ENCODE measurements at places on chromosomes 3 and 15.

- no peak for DNase-seq
Observed at GRCh38 chr3:197171481-197172067, 126.8 kb downstream of the DLG1 start.

DNA sequence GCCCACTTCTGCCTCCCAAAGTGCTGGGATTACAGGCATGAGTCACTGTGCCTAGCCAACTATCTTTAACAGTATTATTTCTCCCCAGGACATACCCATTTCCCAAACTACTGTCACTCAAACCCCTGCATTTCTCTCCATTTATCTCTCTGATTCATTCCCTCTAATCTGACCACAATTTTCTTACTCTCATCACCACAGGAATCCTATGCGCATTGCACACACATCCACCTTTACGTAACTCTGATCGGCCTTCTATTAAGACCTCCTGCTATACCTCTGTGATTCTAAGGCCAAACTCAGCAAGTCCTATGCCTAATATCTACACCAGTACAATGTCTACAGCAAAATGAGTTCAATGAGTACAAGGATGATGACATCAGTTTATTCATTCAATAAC, 235.0 kb downstream of the ULK4 start:
- no peak for DNase-seq

GRCh38 chr15:79178594-79178993, 88.0 kb upstream of the RASGRF1 start:
- DNase-seq: no peak

GRCh38 chr3:71102111-71102983, 481.2 kb downstream of the FOXP1 start:
- no peak for DNase-seq

DNA sequence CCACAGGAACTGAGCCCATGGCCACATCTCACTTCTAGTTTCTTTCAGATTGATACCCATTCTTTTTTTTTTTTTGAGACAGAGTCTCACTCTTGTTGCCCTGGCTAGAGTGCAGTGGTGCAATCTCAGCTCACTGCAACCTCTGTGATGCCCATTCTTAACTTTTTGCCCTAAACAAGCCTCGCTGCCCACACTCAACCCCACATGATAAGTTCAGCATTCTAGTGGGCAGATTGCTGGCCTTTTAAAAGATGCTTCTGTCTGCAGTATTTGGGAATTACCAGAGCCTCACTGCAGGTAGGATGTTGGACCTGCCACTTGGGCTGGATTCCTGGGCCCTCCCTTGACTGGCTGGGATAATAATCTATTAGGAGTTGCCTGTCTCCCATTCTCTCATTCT, 51.0 kb downstream of the TRANK1 start:
- no peak for DNase-seq

- DNase-seq: no peak
Observed at GRCh38 chr3:150370999-150371398, 37.1 kb upstream of the TSC22D2 start.

GRCh38 chr3:30464381-30464780, 142.0 kb upstream of the TGFBR2 start:
- DNase-seq: no peak

- DNase-seq: no peak
Observed at GRCh38 chr15:49720261-49720660, 99.4 kb downstream of the DTWD1 start.

- DNase-seq: no peak
Observed at GRCh38 chr15:90905306-90906180, 2.4 kb downstream of the MAN2A2 start.

DNA sequence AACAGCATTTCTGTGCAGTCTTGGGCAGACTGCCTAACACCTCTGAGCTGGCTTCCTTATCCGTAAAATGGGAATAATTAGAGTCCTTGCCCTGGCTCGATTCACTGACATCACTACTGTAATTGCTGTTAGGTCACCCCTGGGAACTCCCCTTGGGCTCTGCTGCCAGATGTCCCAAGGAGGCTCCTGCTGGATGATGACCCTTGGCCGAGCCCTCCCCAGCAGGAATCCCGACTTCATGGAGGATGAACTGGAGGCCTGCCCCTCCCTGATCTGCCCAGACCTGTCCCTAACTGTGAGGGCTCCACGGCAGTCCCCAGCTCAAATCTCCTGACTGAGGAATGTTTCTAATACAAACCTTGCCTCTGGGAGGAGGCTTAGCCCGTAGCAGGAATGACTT, 18.0 kb downstream of the ESYT3 start:
- no peak for DNase-seq

- DNase-seq: no peak
Observed at GRCh38 chr3:72324253-72324811, 523.9 kb downstream of the SHQ1 start.

GRCh38 chr15:95291898-95292472, 1038.5 kb upstream of the NR2F2 start:
- DNase-seq: no peak

- DNase-seq: no peak
Observed at GRCh38 chr15:60672400-60672799, 193.5 kb upstream of the ICE2 start.

GRCh38 chr3:152607179-152607578, 227.8 kb upstream of the P2RY1 start:
- DNase-seq: no peak

GRCh38 chr3:12303534-12303933, 14.7 kb downstream of the PPARG start:
- DNase-seq: no peak

GRCh38 chr3:186189492-186189891, 80.6 kb upstream of the ETV5 start:
- no peak for DNase-seq

- no peak for DNase-seq
Observed at GRCh38 chr3:148901987-148902791, 37.1 kb downstream of the CPA3 start.

GRCh38 chr15:39205081-39205480, 375.8 kb upstream of the THBS1 start:
- DNase-seq: no peak

DNA sequence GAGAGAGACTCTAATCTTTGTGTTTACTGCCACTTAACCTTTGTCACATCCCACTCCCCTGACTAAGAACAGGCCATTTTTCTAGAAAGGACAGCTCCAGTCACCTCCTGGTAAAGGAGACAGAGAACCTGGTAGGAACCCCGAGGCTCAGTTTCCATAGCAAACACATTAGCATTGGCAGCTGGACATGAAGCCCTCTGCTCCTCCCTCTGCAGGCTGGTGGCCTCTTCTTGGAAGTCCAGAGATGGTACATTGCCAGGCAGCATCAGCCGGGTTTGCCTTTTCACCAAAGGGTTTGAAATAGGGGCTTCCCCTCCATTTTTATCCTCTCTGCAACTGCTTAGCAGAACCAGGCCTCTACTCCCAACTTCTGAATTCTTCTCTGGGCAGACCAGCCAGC, 213.4 kb upstream of the SEMA6D start:
- no peak for DNase-seq

DNA sequence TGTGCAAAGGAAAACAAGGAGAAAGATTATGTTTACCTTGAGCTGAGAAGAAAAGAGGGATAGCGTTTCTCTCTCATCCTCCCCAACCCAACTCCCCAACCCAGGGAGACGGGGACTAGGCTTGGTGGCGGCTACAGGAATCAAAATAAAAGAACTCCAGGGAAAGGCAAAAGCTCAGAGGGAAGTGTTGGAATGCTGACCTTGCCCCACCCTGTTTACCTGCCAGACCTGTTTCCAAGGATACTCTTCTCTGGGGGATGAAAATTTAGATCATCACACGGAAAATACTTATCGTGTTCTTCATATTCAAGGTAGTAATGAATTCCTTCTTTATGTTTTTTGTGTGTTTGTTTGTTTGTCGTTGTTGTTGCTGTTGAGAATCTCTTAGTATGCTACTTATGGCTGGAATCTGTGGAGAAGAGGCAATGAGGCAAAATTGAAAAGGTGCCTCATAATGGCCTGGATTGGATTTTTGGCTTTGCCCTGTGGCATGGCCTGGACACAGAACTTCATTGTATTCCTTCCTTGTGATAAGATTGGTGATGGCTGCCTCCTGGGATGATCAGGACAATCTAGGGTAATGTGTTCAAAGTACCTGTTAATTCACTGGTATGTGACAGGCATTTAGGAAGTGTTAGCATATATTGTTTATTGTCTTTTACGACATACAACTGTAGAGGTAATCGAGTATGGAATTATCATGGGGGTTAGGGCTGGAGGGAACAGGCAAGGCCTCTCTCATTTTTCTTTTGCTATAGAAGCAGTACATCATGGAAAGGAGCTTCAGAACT, 11.1 kb upstream of the TPRG1 start:
- DNase-seq: no peak

GRCh38 chr3:161794551-161794950, 297.9 kb downstream of the OTOL1 start:
- no peak for DNase-seq

DNA sequence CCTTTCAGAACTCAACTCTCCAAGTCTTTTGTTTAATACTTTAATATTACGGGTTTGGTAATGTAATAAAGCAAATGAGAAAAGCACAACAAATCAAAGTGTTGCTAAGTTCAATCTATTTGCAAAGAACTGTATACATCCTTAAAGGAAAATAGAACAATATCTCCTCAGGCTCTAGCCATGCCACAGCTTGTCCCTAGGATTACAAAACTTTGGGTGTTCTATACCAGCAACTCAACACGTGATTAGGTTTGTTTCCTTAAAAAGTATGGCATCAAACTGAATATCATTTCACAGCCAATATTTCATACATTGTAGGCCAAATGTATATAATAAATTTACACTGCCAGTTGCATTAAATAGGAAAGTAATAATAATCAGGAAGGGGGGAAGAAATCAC, 418.6 kb upstream of the MDFIC2 start:
- DNase-seq: no peak

GRCh38 chr3:11363715-11364114, 91.5 kb downstream of the ATG7 start:
- DNase-seq: no peak

- no peak for DNase-seq
Observed at GRCh38 chr3:40299721-40300335, 9.7 kb upstream of the EIF1B start.

DNA sequence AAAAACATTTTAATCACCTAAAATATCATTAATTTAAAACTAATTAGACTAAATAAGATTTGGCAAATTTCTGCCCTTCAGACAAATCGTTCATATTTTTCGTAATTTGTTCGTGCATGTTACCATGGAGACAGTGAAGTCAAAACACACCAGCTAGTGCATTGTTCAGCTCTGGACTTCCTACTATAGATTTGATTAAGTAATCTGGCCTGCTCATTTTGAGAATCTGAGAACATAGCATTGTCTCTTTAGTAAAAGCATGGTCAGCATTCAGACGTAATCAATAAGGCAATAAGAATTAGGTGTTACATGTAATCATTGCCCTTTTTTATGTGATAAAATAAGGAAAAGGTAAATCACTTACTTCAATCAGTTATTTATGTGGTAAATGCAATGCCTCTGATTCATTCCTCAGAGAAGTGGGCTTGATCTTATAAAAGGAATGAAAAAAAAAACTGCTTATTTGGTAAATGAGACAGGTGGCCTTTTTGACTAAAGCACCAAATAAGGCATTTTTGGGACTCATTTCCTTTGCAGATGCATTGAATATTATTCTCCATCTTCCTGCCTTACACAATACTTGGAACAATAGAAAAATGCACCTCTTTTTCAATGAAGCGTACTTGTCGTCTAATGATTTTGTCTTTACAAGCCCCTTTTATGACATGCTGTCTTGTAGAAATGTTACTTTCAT, 84.5 kb upstream of the FNDC3B start:
- no peak for DNase-seq

DNA sequence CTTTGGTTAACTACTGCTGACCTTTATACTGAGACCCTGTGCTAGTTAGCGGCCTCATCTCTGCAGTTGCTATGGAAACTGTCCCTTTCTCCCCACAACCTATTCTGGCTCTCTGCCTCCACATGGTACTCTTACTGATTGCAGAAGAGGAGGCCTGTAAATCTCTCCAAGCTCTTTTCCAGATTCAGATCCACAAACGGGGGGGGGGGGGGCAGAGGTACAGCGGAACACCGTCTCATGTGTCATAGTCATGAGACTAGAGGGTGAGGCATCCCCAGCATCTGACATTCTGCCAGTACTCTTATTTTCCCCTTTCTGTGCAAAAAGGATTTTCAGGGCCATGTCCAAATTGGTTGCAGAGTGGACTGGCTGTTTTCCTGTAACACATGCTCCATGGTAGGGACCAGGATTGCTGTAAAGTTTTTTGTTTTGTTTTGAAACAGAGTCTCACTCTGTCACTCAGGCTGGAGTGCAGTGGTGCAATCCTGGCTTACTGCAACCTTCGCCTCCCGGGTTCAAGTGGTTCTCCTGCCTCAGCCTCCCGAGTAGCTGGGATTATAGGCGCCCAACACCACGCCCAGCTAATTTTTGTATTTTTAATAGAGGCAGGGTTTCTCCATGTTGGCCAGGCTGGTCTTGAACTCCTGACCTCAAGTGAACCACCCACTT, 8.3 kb upstream of the MAP1A start:
- no peak for DNase-seq

Data from activated CD4-positive, alpha-beta T cell treated with anti-CD3 and anti-CD28 coated beads, Interleukin-2, amount 50 U/mL, for 48 hours (primary cell).